ENCODE measurements at places on chromosomes 11 and 22.

GRCh38 chr22:36913427-36914389 lies at the start of gene CSF2RB:
CSF2RB (plus strand) TSS chr22:36913628; CDS start chr22:36922208, 8,580 bp downstream.
- peak; percentile 61 for DNase-seq

DNA sequence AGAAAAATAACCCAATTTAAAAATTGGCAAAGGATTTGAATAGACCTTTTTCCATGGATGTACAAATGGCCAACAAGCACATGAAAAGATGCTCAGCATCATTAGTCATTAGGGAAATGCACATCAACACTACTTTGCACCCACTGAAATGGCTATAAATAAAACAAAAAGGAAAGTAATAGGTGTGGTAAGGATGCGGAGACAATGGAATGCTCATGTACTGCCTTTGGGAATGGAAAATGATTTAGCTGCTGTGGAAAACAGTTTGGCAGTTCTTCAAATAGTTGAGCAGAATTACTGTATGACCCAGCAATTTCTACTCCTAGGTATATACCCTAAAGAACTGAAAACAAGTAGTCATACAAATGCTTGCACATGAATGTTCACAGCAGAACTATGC lies 37.4 kb downstream of the LARGE2 start:
- DNase-seq = no peak

GRCh38 chr11:122405547-122406341 lies 249.8 kb upstream of the UBASH3B start:
- no peak for DNase-seq

- no peak for DNase-seq
These were observed 72.3 kb upstream of the TTC12 start for GRCh38 chr11:113242060-113242459.

GRCh38 chr22:37643225-37643847 lies 3.9 kb downstream of the SH3BP1 start:
- DNase-seq = peak; percentile 86
